Muscle of arm (tissue), 14 donors: ENCODE measurements at places on chromosomes 5 and 9.
A peak's percentile ranks its signal among the peaks of the same experiment; 100 is the strongest.

DNA sequence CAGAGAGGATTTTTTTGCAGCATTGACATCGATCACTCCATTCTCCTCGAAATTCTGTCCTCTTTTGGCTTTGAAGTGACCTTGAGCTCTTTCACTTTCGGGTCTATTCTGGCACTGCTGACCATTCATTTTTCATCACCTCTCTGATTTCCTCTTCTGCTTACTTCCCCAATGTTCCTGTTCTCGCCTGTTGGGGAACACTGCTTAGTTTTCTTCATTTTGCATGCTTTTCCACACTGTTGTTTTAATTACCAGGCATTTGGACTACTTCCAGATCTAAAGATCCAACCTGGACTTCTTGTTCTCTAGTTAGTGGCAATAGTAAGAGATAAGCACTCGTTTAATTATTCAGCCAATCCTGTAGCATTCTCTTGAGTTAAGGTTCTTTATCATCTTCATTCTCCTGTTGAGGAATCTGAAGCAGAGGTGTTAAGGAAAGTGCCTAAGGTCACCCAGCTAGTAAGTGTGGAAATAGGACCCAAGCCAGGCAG is 53.4 kb downstream of the MAN2A1 start:
- DNase-seq = no peak

GRCh38 chr5:127834554-127834953 is 131.4 kb downstream of the CCDC192 start:
- DNase-seq = no peak

DNA sequence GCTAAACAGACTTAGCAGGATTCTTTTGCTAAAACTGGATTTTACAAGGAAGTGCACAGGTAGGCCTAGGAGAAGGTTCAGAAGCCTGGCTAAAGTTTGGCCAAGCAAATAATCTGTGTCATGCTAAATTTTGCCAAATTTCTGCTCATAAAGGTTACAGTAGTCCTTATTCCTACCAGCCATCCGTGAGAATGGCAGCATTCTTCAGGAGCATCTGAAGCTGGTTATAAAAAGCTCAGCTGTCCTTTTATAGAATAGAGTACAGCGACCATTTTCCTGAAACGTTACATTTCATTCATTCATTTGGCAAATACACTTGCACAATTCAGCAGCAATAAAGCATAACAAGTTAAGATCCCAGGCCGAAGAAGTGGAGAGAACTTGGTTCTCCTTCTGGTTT is 6.9 kb downstream of the GSN start:
- DNase-seq = no peak

GRCh38 chr5:147485046-147485445 is 24.8 kb downstream of the DPYSL3 start:
- no peak for DNase-seq

DNA sequence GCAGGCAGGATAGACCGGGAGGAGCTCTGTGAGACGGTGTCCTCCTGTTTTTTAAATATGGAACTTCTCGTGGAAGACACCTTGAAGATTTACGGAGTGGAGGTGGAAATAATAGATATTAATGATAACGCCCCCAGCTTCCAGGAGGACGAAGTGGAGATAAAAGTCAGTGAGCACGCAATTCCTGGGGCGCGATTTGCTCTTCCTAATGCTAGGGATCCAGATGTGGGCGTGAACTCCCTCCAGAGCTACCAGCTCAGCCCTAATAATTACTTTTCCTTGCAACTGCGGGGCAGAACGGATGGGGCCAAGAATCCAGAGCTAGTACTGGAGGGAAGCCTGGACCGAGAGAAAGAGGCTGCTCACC is 621 bp downstream of the PCDHGA11 start:
- DNase-seq = no peak

- DNase-seq = no peak
Measured at GRCh38 chr9:1729631-1730030, 285.5 kb upstream of the SMARCA2 start.

- no peak for DNase-seq
Measured at GRCh38 chr5:856531-857425, 6.0 kb upstream of the ZDHHC11 start.

- DNase-seq = no peak
Measured at GRCh38 chr9:35335164-35335563, 154.7 kb upstream of the RUSC2 start.

- no peak for DNase-seq
Measured at GRCh38 chr5:154770111-154770510, 14.9 kb downstream of the LARP1 start.

GRCh38 chr5:77957-78804 is 13.8 kb upstream of the PLEKHG4B start:
- no peak for DNase-seq

DNA sequence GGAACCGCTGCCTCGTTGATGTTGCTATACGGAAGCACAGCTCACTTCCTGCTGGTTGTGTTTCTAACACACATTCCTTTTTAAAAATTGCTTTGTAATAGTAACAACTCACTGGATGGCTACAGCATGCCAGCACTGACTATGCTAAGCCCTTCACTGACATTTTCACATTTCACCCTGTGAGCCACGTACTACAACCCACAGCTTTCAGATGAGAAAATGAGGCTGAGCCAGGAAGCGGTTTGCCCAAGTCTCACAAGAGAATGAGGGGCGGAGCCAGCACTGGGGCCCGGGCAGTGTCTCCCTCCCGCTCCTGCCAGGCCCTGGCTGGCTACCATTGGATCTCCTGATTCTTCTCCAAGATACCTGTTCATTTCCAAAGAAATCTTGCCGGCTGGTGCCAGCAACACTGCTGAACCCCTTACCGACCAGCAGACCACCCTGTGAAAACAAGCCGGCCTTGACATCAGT is 38.3 kb downstream of the FAM78A start:
- DNase-seq = no peak

GRCh38 chr9:15873573-15874177 is 320.8 kb downstream of the CCDC171 start:
- peak; percentile 71 for DNase-seq

DNA sequence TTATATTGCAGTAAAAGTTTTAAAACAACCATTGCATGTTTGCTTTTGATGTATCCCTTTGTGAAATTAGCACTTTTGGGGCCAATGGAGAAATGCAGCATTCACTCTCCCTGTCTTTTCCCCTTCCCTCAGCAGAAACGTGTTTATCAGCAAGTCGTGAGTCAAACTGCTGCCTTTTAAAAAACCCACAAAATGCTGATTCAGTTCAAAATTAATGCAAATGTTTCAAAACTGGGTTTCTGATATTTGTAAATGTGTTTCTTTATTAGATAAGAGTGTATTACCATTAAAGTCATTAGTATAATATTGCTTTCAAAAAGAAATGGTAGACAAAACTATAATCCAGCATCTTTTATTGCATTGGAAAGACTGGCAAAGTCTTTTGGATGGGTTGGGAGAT is 47.3 kb downstream of the RAD23B start:
- no peak for DNase-seq

DNA sequence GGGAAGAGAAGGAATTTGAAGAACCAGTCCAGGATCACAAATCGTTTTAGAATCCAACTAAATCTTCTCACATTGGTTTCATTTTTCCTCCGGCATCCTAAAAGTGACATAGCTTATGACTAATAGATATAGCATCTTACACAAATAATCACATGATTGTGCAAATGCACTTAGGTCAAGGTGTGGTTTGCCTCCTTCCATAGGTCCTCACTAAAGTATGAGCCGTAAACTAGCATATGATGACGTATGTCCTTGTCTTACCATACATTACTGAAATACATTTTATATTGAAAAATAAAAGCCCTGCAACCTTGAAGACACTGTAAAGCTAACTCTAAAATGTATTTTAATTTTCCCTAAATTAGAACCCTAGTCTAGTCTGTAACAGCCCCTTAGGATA is 362.7 kb upstream of the ADAMTS16 start:
- DNase-seq = no peak

DNA sequence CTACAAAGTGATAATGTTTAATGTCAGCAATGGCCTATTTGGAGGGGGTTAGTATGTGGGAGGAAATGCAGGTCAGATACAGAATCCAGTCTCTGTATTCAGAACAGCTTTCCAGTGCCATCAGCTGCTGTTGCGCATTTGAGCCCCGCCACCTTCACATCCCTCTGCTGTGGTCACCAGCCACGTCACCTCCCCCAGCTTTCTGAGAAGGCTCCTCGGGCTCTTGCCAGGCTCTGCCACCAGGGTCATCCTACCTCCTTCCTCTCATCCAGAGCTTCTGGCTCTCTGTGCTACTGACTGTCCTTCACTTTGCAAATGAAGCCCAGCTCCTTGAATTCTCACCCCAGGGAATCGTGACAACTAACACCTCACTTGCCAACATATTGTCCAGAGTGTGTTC is 138.8 kb downstream of the PIK3R1 start:
- no peak for DNase-seq

- DNase-seq = no peak
Measured at GRCh38 chr5:103112910-103113309, 7.0 kb downstream of the GIN1 start.

GRCh38 chr9:80995759-80996158 is 693.6 kb downstream of the TLE1 start:
- DNase-seq = no peak

DNA sequence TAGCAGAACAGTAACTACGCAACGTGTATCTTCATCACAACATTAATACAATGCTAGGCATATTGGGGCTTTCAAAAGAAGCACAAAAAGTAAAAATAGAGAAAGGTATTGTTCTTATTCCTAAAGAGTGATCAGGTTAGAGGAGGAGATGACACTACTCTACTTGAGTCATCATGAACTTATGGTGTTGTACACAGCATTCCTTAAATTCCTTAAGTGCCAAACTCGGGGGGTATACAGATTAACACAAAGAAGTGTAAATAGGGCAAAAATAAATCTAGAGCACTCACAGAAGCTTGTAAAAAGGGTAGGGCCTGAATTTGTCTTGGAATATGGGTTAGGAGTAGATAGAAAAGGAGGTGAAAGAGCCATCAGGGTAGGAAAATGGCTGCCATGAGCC is 308.0 kb upstream of the DAP start:
- DNase-seq = no peak

- no peak for DNase-seq
Measured at GRCh38 chr5:149014571-149015031, 48.3 kb downstream of the SH3TC2 start.

DNA sequence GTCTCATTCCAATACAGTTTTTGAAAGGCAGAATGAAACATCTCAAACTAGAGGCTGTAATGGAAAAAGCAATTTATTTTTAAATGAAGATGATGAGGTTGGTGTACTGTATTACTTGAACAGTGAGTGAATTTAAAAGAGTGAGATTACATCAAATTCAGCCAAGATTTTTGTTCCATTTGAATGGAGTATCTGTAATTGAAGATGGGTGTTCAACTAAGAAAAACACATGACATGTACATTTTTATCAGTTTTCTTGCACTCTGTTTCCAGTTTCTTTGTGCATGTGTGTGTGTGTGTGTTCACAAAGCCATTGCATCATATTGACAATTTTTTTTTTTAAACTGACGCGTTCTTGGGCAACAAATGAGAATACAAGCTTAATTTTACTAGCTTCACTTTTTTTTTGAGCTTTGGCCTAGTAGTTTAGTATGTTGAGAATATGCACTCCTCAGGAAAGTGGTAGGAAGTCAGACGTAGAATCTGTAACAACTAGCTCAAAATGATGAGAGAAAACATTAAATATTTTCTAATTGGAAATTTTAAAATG is 243.5 kb downstream of the MAST4 start:
- DNase-seq = no peak

DNA sequence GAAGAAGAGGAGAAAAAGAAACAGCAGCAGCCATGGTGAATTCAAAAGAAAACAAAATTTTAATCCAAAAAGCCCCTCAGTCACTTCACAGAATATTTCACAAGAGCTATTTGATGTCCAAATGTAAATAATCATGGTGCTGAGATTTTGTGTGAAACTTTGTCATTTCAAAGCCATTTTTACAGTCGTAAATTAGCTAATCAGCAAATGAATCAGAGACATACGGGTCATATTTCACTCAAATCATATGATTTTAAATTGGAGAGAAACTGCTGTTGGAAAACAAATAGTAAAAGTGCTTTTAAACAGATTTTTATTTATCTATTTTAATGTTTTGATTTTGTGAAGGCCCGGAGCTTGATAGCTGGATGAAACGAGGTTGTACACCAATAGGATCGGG is 101.4 kb upstream of the SMIM23 start:
- DNase-seq = no peak

DNA sequence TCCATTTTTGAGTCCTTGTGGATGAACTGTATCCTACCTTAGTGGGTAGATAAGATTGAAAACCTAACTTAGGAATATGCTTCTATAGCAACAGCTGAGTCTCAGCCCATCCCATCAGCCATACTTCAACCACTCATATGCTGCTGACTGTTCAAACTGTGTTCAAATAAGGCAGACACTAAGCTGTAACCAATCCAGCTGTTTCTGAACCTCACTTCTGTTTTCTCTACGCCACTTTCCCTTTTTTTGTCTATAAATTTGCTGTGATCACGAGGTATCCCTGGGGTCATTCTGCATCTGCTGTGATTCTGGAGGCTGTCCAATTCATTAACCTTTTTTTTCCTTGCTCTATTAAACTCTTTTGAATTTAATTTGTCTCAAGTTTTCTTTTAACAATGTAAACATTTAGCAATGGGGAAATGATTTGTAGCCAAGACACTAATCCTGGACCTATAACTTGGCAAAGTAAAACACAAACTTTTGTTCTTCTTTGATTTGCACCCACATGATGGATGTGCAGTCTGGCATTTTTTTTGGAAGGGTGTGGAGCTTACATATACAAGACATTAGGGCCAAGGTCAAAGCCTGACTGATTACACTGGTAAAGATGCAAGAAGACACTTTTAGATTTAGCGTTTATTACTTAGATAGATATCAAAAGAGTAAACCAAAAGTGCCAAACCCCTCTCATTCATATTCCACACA is 14.9 kb upstream of the SCGB3A2 start:
- DNase-seq = no peak

GRCh38 chr9:96874947-96875460 is 20.7 kb upstream of the ZNF782 start:
- no peak for DNase-seq

DNA sequence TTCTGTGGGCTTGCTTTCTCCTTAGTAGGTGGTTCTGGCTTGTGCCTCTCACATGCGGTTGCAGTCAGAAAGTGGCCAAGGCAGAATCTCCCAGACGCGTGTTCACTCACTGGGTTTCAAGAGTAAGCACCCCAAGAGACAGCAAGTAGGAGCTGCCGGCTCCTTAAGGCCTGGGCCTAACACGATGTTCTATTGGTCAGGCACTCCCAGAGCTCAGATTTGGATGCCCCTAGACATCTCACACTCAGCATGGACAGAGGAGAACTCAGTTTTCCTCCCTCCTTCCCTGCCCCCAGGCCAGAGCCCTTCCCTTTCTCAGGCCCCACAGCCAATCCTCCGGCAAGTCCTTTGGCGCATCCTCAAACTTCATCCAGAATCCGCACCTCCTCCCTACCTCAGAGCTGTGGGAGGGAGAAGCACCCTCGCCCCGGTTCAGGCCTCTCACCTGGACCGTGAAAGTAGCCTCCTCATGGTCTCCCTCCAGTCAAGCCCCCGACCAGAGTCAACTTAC is 6.5 kb upstream of the CARD19 start:
- DNase-seq = no peak

- DNase-seq = no peak
Measured at GRCh38 chr5:177397875-177398390, 2.5 kb downstream of the PFN3 start.

- no peak for DNase-seq
Measured at GRCh38 chr5:156379206-156379605, 52.2 kb downstream of the SGCD start.

GRCh38 chr9:6884990-6885389 is 127.2 kb downstream of the KDM4C start:
- DNase-seq = no peak

- no peak for DNase-seq
Measured at GRCh38 chr9:87513161-87513560, 15.5 kb downstream of the DAPK1 start.
